ENCODE measurements at places on chromosomes 6 and 20. TPM values are rescaled to one million over a fixed set of nuclear protein-coding genes. Genes with fewer than 3 reads are reported as not detected.

Gene UCKL1
- total RNA-seq = 31.3 TPM

Gene SIRPD
- total RNA-seq = not detected

Gene RIPOR3
- not detected for total RNA-seq

Gene XKR7
- 0.02 TPM for total RNA-seq

Gene ECT2L
- total RNA-seq = not detected

Gene CAGE1
- total RNA-seq = not detected

Gene OPN5
- not detected for total RNA-seq

Gene LY86
- not detected for total RNA-seq

All from A549 treated with Mapracorat at 1 μM for 4 hours (cell line).